ENCODE measurements at places on chromosomes 4 and X.

DNA sequence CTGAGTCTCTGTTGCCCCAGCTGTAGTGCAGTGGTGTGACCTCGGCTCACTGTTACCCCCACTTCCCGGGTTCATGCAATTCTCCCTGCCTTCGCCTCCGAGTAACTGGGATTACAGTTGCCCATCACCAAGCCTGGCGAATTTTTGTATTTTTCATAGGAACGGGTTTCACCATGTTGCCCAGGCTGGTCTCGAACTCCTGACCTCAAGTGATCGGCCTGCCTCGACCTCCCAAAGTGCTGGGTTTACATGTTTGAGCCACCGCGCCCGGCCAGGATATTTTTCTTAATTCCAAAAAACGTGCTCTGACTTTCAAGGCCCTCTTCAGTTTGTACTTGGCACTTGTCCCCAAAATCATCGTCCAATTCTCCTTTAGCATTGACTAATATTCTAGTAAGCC lies 129.2 kb upstream of the EPHA5 start:
- no peak for DNase-seq

DNA sequence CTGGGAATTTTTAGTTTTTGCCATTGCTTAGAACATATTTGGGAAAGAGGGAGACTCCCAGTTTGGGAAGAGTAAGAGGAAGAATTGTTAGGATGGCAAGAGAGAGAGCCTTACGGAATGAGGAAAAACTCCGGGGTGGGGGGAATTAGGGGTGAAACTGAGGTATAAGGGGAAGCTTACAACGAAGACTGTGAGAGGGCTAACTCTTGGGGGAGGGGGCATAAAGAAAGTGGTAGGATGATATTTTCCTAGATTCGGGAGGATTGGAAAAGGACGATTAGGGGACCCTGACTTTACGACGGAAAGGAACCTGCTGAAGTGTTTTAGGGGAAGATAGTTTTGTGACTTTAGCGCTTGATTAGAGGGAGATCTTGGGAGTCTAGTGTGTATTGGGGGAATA lies 86.2 kb upstream of the HPRT1 start:
- no peak for DNase-seq

- no peak for DNase-seq
These were observed 29.9 kb downstream of the C4orf51 start for GRCh38 chr4:145709843-145710242.

DNA sequence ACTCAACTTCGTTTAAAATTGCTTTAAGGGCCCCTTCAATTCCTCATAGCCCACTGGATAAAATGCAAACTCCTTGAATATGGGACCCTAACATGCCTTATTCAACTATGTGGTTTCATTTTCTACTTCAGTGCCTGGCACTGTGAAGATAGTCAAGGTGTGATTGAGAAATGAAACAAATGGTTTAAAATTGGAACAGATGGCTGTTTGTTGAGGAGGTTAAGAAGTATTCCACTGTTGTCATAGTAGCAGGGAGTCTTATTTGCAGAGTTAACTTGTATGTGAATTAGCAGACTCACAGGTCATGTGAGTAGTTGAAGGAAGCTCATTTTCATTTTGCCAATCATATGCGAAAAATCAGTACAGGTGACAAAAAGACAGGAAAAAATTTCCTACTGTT lies 593.3 kb downstream of the KCTD8 start:
- no peak for DNase-seq

- peak; percentile 89 for DNase-seq
These were observed at the start of gene CDKL2 for GRCh38 chr4:75630174-75630936. TSS of gene CDKL2 (minus strand) at chr4:75630528. CDS start at chr4:75625988, 4,540 bp downstream.

- DNase-seq, result no peak
These were observed 892.4 kb upstream of the TENM3 start for GRCh38 chr4:181350615-181351415.

GRCh38 chr4:10949039-10949733 lies 264.6 kb upstream of the CLNK start:
- no peak for DNase-seq

- no peak for DNase-seq
These were observed 69.6 kb downstream of the AGTR2 start for GRCh38 chrX:116239944-116240840.

DNA sequence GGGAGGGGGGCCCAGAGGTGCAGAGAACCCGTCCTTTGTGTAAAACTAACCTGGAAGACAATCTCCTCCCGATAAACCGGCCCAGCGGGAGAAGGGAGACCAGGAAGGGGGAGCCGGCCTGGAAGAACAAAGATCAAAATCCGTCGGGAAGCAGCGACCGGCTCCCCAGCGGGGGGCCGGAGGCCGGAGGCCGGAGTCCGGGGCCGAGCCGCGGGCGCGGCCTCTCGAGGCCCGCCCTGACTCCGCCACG lies 552 bp downstream of the ZDHHC9 start:
- no peak for DNase-seq

DNA sequence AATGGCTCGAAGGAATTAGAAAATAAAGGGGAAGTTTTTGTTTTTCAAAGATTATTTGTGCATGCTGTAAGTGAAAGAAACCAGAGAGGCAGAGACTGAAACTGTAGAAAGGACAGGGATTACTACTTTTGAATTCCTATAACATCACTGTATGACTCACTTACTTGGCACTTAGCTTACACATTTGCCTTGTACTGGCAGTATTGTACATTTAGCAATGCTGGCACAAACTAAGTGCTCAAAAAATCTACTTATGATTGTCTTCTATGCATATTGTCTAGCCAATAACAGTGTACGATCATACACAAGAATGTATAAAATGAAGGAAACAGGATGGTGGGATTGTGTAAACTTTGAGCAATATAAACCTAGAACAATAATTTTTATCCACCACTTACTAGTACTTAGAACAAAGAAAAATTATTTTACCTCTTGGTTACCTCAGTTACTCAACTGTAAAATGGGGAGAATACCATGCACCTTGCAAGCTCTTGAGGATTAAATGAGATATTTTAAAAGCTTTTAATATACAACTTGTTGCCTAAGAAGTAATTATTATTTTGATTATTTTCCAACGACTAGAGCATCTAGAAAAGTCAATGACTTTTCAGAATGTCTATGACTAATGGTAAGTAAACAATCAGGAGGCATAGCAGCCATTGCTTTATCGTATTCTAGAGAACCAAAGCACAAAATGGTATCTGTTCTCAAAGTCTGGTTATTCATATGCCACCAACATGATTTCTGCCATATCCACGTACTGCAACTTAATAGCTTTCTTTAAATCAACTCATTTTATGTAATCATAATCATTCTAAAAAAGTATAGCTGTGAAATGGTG lies 4.7 kb downstream of the FAM120C start:
- DNase-seq, result no peak

- DNase-seq, result no peak
These were observed 34.3 kb downstream of the IRF2 start for GRCh38 chr4:184439856-184440594.

DNA sequence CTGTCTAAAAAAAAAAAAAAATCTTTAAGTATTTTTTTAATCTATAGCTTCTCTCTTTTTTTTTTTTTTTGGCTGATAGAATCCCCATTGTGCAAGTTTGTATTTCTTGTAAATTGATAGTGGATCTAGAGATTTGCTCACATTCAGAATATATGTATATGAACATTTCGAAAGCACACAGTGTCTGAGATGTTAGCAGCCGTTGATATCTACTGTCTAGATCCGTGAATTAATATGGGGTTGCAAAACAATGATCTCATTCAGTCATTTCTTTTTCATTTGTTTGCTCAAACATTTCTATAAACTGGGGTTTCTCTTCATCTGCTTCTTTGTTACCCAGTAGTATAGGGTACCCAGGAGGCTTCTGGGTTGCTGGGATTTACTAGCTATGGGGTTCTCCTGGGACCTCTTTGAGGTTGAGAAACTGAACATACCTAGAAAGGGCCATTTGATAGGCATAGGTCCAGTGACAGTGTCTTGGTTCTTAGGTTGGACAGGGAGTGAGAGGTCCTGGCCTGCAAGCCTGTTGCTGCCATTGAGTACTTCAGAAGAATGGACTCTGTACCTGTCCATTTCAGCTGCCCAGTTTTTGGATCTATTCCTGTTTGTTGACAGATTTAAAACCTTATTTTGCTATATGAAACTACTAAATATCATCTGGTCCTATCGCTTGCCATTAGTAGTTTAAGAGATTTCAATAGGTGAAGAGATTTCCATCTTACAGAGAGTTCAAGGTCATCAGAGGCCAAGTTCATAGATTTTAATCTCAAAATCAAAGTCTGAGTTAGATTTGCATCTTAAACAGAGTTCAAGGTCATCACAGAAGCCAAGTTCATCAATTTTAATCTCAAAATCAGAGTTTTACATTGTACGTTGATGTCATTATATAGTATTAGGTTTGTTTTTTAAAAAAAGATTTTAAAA lies 50.8 kb downstream of the WWC2 start:
- no peak for DNase-seq

DNA sequence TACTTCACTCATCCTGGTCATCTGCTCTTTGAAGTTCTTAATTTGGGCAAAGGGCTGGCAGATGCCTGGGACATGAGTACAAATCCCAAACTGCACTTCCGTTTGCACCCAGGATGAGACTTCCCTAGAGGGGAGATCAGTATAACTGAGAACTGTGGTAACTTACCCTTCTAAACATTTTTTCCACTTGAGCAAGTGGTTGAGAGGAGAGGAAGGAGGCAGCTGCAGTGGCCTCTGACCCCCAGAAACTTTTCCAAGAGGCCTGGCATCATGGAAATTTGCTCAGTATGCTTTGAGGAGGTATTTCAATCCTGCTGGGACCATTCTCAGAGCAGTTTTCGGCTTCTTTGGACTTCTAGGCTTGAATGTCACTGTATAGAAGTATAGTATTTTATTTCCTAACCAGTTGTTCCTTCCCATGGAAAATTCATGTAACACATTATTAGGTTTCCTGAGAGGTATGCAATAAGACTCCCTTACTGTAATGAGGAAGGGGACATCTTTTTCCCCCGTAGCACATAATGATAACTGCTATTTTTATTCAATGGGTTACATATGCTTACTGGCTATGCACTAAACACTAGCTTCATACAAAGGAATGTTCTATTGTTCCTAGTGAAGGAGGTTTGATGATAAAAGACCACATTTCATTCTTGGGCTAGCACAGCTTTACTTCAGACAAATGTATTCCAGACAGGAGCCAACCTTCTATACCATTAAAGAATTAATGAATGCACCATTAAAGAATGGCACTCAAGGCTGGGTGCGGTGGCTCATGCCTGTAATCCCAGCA lies 129.3 kb downstream of the SHROOM3 start:
- DNase-seq, result no peak

DNA sequence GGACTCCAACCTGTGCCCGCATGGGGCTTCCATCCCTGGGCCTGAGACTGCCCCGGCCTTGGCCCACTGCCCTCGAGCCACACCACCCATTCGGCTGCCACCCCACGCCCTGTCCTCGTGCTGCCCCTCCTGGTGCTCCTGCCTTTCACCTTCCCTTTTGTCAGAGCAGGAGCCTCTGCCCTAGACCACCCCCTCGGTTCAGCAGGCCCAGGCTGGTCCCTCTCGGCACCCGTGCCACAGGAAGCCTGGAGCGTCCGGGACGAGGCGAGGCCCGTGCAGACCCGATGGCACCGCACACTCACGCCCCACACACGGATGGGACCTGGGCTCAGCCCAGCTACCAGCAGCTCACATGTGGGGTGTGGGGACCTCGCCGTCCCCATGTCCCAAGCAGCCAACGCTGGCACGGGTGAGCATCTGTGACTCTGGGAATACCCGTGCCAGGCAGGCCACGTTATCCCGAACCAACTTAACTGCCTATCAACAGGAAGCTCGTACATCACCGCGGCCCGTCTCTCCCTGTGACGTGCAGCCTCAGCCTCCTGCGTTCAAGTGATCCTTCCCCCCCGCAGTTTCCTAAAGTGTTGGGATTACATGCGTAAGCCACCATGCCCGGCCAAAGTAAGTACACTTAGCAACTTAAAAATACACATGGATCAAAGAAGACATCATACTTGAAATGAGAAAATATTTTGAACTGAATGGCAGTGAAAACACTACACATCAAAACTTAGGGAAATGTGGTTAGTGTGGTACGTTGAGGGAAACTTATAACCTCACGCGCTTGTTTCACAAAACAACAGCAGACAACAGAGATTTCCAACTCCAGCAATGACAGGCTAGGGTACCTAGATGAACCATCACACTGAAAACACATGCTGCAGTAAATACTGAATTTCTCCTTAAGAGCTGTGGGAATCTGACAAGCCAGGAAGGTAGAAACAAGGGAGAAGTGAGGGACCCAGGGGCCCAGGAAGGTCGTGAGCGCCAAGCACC lies 29.0 kb downstream of the LRPAP1 start:
- no peak for DNase-seq

- peak; percentile 50 for DNase-seq
These were observed at the start of gene CFAP97 for GRCh38 chr4:185203486-185204237. TSS of gene CFAP97 (minus strand) at chr4:185204000. CDS start at chr4:185191196, 12,804 bp downstream.

Data from activated CD8-positive, alpha-beta memory T cell treated with anti-CD3 and anti-CD28 coated beads for 1 hour (primary cell).